Activated T-cell treated with anti-CD3 and anti-CD28 coated beads for 48 hours (primary cell): ENCODE measurements at places on chromosomes 1 and 21.
A peak's percentile ranks its signal among the peaks of the same experiment; 100 is the strongest.

DNA sequence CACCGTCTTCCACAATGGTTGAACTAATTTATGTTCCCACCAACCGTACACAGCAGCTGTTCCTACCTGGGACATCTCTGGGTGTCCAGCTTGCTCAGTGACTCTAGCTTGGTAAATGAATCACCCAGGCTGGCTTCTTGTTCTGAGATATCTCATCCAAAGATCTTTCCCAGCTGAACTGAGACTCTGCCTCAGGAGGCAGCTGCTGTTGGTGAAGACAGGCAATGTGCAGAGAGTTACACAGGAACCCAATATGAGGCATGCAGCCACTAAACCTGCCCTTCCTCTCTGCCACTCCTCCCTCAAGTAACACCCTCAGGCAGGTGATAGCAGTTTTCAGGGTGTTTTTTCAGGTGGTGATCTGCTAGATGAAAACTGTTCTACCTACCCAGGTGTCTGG is 14.0 kb upstream of the FOXO6 start:
- DNase-seq: no peak

GRCh38 chr1:221223281-221223680 is 344.0 kb downstream of the HLX start:
- DNase-seq: no peak

DNA sequence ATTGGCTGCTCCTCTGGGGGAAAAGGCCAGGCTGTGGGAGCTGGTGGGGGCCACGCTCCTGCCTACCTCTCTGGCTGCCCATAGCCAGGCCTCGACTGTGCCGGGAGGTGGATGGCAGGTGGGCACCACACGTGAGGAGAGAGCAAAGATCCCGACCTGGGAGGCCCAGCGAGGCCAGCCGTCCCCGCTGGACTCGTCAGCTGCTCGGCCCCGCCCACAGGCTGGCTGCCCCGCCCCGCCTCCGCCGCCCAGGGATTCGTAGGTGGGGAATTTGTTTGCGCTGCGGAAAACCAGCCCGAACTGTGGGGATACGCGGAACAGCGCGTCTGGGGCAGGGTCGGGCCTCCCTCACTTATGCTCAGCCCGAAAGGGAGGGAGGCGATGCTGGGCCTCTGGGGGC is 31.7 kb downstream of the TP73 start:
- DNase-seq: no peak

DNA sequence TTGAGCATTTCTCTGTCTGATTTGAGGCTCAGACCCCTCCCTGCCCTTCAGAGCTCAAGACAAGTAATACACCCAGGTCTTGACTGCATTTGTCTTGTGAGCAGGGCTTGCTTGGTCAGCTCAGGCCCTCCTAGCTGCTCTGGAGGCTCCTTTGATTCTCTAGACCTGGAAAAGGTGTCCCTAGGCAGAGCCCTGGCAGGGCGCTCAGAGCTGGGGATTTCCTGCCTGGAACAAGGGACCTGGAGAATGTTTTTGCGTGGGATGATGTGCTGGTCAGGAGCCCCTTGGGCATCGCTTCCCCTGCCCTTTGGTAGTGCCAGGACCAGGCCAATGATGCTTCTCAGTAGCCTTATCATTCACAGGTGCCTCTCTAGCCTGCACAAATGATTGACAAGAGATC is 4.9 kb upstream of the CCDC28B start:
- DNase-seq: no peak

DNA sequence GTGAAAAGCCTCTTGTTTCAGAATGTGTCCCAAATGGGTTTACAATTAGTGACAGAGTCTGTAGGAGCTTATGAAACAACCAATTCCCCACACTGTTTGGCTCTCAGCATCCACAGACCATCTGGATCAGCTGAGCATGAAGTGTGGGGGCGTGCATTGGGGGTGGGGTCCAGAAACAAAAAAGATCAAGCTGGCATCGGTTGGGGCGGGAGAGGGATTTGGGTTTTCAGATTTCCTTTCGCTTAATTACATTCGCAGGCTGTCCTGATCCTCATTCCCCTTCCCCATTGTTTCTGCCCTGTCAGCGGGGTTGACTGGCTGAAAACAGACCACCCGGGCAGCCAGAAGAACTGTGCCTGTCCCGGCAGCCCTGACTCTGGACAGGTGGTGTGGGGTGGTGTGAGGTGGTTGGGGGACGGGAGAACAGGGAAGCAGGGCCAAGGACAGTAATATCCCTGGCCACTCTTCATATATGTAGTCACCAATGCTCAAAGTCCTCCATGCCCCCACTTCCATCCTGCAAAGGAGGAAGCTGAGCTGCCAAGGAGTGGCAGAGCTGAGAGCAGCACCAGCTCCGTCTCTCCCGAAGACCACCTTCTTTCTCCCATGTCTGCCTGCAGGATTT is 92.0 kb downstream of the IER5 start:
- no peak for DNase-seq

DNA sequence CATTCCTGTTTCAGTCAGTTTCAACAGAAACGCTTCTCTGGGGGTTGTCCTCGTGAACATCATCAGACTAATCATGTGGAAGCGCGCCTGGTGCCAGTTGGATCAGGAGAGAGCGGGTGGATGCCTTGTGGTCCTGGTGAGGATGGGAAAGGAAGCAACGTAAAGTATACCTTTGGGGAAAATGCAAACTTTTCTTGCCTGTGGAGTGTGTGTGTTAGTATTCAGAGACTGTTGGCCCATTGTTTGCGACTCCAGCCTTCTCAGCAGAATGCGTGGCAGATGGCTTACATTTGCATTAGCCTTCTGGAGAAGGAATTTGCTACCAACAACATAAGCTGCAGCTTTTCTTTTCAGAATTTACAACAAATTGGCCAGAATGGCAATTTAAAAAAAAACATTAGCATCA is 173.9 kb downstream of the RWDD3 start:
- no peak for DNase-seq

DNA sequence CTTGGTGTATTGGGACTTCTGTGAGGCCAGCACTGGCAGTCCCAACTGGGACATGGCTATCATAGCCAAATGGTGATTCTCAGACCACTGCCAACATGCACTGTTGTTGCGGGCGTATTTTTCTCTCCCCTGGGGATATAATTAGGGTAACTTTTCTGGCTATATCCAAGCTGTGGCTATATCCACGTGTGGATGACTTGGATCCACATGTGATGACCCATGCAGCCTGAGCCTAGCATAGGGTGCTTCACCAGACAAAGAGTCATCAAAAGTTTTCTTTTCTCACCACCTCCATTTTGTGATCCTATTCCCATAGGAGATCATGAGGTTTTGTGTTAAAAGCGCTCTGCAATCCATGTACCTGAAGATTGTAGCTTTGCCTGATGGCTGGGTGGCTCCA is 51.2 kb upstream of the CSF3R start:
- DNase-seq: no peak

DNA sequence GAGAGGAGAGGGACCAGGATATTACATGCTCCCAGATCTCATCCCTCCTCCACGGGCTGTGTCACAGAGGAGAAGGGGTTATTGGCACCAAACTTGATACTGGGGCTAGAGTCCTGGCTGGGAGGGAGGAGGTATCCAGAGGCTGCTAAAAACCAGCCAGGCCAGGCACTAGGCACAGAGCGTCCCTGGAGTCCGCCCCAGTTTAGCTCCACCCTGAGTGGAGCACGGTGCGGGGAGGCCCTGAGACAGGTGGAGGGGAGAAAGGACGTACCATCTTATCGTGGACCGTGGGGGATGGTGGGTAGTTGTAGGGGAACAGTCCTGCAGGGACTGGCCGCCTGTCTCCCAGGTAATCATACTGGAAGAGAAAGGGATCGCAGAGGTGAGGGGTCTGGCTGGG is 42.7 kb upstream of the GOLT1A start:
- no peak for DNase-seq

DNA sequence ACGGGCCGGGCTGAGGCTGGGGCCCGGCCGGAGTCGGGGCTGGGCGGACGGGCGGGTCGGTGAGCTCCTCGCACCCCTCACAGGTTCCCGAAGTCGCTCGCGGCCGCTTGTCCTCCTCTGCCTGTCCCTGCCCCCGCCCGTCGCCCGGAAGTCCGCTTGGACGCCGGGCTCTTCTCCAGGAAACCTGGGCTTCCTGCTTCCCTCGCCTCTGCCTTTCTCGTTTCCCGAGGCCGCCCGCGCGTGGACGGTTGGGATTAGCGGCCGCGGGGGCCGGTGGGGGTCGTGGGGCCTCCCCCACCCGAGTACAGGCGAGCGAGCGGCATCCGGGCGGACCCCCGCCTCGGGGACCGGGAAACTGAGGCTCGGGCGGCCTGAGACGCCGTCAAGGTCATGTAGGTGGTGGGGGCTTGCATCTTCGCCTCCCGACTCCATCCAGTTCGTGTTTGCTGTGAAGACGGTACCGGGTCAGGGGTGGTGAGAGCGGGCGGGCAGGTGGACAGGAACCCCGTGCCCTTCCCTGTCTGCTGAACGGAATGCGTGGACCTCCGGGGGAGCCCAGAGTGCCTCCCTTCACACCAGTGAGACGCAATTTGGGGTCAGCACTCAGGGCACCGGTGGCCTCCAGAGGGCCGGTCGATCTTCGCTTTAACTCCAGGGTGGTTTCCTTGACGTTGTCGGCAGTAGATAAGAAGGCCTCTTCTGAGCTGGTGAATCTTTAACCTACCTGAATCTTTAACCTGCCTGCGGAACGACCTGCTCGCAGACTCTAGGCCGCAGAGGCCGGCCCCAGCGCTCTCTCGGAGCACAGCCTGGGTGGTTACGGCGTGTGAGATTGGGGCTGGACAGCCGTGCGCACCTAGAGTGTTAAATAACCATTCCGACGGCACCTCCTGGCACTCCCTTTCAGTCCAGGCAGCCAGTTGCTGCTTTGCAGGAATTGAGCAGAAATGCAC is 686 bp downstream of the ARF1 start:
- no peak for DNase-seq

- DNase-seq: no peak
Observed at GRCh38 chr21:37435120-37435519, 68.5 kb downstream of the DYRK1A start.

DNA sequence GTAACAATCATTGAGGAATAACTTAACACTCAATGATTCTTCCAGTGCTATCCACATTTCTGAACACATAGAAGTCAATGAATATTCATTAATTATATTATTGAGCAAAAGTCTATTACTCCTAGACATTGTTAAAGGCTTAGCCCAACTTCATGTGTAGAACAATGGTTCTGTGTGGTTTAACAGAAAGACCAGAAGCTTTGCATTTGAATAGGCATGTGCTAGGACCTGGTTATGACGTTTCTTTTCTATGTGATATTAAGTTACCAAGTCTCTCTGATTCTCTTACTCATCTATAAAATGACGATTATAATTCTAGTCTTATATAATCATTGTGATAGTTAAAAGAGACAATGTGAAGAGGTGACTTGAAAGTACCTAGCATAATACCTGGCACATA is 5.2 kb downstream of the NTMT2 start:
- no peak for DNase-seq

DNA sequence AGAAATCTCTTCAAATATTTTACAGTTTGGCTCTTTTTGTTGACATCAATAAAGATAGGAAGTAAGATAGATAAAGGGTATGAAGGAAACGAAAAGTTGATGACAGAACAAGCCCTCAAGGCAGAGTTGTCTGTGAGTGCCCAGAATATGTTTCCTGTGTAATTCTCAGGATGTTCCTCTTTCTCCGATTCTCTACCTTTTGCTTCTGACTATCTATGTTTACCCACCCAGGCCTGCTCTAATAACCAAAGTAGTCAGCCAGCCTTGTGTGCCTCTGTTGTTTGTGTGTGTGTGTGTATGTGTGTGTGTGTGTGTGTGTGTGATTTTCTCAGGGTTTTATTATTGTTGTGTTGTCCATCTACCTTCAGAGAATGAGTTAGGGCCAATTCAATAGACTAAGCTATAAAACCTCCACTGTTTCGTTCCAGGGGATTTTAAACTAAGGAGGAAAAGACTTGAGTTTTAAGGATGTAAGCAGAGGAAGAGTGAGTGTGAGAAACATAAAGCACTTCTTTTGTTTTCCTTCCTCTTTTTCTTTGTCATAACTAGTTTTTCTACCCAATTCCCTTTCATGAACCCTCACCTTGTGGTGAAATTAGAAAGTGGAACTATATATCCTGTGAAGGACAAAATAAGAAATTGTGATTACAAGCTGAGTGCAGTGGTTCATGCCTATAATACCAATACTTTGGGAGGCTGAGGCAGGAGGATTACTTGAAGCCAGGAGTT is 627.4 kb upstream of the NR5A2 start:
- DNase-seq: no peak

GRCh38 chr21:15051644-15052458 is 12.9 kb downstream of the NRIP1 start:
- DNase-seq: no peak

- no peak for DNase-seq
Observed at GRCh38 chr1:9853249-9853595, 29.5 kb upstream of the CLSTN1 start.

- peak; percentile 38 for DNase-seq
Observed at GRCh38 chr1:204417074-204417997, 5.7 kb upstream of the PPP1R15B start.

DNA sequence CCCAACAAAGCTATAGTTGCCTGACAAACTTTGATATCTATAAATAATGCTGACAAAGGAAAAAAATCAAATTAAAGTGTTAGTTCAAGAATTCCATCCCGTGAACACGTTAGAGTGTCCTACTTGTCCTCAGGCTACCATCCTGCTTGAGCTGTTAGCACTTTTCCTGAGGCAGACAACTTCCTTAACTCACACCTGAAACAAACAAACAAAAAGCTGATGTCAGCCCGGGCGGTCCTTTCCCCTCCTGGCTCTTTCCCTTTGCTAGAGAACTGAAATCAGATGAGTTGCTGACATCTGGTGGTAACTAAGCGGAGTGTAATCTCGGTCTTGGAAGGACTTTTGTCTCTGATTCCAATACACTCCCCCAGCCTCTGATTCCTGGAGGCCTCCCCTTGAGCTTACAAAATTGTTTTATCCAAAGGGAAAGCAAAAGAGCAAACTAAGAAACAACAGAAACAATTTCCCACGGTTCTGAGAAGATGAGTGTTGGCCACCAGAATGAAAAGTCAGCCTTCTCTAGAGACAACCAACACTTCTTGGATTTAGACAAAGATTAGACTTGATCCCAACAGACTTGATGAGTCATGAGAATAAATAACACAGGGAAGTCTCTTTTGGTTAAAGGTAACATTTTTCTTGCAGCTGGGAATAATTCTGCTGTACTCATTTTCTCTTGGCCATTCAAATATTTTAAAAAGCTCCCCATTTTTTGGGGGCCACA is 135.4 kb downstream of the PROX1 start:
- no peak for DNase-seq

DNA sequence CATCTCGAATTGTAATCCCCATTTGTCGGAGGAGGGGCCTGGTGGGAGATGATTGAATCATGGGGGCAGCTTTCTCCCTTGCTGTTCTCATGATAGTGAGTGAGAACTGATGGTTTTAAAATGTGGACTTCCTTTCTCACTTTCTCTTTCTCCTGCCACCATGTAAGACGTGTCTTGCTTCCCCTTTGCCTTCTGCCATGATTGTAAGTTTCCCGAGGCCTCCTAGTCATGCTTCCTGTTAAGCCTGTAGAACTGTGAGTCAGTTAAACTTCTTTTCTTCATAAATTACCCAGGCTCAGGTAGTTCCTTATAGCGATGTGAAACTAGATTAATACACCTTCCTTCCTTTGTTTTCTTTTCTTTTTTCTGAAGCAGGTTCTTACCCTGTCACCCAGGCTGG is 13.9 kb downstream of the DNAJC6 start:
- no peak for DNase-seq

- DNase-seq: peak; percentile 80
Observed at GRCh38 chr1:156126630-156127534, 12.4 kb downstream of the LMNA start.

GRCh38 chr21:40383951-40384350 is 463.0 kb downstream of the DSCAM start:
- DNase-seq: no peak
